ENCODE measurements at places on chromosomes 7 and 10.

DNA sequence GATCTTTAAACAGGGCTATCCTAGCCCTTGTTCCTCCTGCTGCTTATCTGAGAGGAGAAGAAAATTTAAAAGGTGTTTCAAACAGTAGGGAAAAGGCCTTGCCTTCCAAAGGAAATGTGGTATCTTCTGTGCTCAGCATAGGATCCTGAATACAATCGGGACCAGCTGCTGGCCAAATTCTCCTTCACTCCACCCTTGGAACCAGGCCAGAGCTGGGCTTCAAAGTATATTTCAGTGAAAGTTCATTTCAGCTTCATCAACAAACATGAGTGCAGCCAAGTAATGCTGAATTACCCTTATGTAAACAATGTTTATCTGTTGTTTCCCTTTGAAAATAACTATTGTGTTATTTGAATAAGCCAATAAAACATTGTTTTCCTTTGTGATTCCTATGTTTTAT, 146.5 kb upstream of the MEOX2 start:
- no peak for DNase-seq

- DNase-seq, result no peak
Observed at GRCh38 chr7:43164757-43165156, 52.3 kb downstream of the HECW1 start.

GRCh38 chr7:73702226-73702625, 17.2 kb downstream of the STX1A start:
- no peak for DNase-seq

DNA sequence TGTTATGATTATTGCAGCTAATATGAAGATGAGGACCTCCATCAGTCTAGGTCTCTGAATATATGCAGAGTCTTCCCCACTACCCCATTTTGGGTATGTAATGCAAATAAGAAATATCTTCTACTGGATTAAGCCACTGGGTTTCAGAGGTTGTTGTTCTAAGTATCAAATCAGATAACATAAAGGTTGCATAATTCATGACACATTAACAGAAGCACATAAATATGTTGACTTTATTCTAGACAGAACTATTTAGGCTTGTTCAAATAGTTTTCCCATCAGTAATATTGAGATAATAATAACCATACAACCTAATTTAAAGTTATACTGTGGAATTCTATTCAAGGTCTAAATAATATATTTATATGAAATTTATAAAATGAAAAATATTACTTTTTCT, 157.1 kb downstream of the ETV1 start:
- DNase-seq, result no peak

DNA sequence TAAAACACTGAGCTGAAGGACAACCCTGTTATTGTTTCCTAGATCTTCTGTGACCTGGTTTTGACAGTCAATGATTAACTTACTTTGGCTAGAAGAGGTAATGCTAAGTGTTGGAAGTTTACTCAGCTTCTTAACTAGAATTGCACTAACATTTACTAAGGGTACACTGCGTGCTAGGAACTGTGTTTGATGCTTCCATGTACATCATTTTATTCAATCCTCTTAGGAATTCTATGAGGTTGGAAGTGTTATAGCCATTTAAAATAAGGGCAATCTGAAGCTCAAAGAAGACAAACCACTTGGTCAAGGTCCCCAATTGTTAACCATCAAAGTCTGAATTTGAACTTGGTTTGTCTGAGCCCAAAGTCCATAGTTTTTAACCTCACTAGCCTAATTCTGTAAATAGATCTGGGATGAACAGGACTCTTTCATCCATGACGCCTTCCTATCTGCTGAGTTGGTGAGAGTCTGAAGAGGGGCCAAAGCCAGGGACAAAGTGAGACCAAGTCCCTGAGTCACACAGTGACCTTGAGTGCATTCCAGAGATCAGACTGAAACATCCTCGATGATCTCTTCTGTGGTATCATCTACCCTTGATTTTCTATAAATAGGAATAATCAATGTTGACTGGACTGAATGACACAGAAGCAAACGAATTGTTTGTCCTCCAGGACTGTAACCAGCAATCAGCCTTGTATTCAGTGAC, 29.2 kb upstream of the ZNRF2 start:
- no peak for DNase-seq

- DNase-seq, result no peak
Observed at GRCh38 chr7:35874886-35875285, 74.0 kb downstream of the SEPTIN7 start.

- no peak for DNase-seq
Observed at GRCh38 chr10:94293354-94293753, 69.4 kb downstream of the NOC3L start.
